ENCODE measurements at places on chromosomes 6 and 20.

DNA sequence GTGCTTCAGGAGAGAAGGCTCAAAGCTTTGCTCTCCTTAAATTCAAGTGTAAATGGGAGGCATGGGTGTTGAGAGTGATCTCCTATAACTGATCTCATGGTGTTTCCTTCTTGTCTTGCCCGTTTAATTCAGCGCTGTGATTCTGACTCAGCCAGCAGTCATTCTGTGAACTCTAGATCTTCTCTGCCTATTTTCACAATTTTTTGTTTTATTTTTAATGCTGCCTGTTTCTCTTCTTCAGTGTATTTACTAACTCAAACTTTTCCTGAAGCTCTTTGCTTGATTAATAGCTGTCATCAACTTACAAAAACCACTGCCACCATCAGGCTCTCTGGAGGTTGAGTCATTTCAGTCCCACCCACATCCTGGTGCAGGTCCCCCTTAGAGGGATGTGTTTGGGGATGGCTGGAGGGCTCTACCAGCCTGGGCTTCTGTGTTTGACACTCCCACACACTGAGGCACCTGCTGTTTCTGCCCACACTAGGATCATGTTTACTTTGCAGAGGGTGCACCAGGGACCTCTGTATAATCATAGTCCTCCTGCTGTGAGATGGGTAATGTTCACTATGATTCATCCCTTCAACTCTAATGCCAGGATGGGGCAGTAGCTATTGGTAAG is 94.0 kb downstream of the SHLD1 start:
- peak; percentile 1 for DNase-seq

- DNase-seq: no peak
Observed at GRCh38 chr6:50539447-50539846, 173.9 kb upstream of the TFAP2D start.

GRCh38 chr6:14996892-14997291 is 249.0 kb upstream of the JARID2 start:
- no peak for DNase-seq

- DNase-seq: no peak
Observed at GRCh38 chr6:156809034-156809433, 31.9 kb downstream of the ARID1B start.

DNA sequence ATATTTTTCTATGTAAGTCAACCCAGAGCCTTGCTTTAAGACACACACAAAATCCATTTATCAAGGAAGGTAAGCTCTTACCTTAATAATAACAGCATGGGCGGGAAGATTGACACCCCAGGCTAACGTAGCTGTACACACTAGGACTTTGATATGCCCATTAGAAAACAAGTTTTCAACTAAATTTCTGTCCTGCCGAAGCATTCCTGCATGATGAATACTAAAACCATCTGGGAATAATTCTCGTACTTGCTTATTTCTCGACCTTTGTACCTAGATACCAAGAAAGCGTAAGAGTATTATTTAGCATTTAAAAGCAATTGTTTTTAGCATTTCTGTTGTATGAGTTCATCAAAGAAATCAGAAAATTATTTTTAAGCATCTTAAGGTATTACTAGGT is 197.5 kb upstream of the SIM1 start:
- DNase-seq: no peak

GRCh38 chr6:42103216-42103615 is 39.2 kb downstream of the C6orf132 start:
- no peak for DNase-seq

- DNase-seq: peak; percentile 16
Observed at GRCh38 chr6:41846666-41847237, 48.4 kb downstream of the USP49 start.

- no peak for DNase-seq
Observed at GRCh38 chr6:40852779-40853373, 186.1 kb downstream of the UNC5CL start.

DNA sequence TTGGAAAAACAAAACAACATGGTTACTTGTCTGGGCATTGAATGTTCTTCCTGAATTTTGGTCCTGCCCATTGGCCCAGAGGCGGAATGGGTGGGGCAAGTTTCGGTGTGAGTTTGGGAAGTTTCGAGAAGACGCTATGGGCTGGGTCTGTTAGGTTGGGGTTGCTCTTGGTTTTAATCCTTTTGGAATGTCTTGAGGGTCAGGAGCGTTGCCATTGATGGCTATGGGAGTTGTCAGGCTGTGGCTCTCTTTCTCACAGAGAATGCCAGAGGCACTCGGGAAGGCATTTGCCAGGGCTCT is 135.0 kb downstream of the LRRC1 start:
- no peak for DNase-seq

DNA sequence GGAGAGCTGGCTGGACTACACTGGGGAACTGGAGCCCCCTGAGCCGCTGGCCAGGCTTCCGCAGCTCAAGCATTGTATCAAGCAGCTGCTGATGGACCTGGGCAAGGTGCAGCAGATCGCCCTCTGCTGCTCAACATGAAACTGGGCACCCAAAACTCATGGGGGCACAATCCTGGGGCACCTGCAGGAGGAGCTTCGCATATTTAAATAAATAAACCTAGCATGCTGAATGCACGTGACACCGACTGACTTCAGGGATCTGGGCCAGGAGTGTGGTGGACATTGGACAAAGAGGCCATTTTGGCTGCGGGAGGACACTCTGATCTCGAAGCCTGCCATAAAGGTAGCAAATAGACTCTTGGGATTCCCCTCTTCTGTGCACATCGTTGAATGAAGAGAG is 6.8 kb downstream of the SCAND1 start:
- no peak for DNase-seq

DNA sequence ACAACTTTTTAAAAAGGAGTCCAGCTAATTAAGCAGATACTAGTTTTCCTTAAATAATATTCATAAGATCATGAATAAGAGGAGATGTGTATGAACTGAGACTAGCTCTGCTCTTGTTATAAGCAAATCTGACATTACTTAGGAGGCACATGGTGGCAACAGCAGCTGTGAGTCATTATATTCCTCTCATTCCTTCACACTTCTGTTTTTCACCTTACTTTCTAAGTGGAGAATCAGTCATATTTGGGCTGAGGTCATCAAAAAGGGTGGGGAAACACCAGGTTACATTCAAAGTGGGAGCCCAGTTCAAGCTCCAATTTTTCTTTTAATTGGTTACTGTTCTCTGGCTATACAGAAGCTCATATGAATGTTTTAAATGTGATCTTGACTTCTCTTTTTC is 6.0 kb upstream of the RIPPLY2 start:
- no peak for DNase-seq

- no peak for DNase-seq
Observed at GRCh38 chr6:148461986-148462577, 119.4 kb downstream of the SASH1 start.

DNA sequence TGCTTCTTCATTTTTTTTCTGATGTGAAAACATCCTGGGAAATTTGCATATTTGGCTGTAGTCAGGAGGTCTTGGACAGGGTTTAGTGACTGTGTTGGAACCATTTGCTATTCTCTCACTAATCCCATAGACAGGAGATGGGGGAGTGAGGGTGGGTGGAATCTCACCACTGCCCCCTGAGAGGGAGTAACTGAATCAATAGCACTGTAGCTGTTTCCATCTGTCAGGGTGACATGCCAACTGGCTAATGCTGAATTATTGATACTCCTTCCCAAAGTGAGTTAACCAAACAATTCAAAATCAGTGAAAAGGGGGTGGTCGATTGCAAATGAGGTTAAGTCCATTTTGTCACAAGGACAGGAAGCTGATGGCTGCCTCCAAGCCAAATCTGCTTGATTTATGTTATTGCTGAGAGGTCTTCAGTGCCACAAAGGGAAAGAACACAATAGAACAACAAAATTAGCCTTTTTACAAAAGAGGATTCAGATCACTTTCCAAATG is 55.1 kb upstream of the B3GAT2 start:
- no peak for DNase-seq

DNA sequence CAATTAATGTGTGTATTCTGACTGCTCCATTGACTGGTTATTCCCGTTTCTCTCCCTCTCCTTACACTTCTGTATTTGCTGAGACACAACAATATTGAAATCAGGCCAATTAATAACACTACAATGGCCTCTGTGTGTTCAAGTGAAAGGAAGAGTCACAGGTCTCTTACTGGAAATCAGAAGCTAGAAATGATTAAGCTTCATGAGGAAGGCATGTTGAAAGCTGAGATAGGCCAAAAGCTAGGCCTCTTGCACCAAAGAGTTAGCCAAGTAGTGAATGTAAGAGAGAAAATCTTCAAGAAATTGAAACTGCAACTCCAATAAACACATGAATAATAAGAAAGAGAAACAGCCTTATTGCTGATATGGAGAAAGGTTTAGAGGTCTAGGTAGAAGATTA is 489.5 kb upstream of the CITED2 start:
- no peak for DNase-seq

- no peak for DNase-seq
Observed at GRCh38 chr6:23228439-23229024, 659.2 kb downstream of the HDGFL1 start.

GRCh38 chr20:62156592-62157386 is 13.2 kb downstream of the SS18L1 start:
- DNase-seq: no peak

DNA sequence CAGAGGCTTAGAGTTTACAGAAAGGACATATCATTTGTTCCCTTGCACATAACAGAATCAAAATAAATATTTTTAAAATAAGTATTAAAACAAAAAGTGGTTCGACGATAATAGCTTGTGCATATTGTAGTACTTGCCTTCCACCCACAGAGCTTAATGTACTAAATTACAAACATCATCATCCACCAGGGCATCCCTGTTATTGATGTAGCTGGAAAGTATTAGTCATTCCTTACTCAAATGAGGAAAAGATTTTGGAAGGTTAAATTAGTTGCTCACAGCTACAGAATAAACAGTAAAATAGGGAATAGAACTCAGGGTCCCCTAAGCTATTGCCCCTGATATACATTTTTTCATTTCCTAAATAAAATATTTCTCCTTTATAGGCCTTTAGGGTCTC is 150.3 kb downstream of the PTPRK start:
- DNase-seq: no peak

GRCh38 chr6:142842418-142843261 is 102.3 kb downstream of the HIVEP2 start:
- no peak for DNase-seq

DNA sequence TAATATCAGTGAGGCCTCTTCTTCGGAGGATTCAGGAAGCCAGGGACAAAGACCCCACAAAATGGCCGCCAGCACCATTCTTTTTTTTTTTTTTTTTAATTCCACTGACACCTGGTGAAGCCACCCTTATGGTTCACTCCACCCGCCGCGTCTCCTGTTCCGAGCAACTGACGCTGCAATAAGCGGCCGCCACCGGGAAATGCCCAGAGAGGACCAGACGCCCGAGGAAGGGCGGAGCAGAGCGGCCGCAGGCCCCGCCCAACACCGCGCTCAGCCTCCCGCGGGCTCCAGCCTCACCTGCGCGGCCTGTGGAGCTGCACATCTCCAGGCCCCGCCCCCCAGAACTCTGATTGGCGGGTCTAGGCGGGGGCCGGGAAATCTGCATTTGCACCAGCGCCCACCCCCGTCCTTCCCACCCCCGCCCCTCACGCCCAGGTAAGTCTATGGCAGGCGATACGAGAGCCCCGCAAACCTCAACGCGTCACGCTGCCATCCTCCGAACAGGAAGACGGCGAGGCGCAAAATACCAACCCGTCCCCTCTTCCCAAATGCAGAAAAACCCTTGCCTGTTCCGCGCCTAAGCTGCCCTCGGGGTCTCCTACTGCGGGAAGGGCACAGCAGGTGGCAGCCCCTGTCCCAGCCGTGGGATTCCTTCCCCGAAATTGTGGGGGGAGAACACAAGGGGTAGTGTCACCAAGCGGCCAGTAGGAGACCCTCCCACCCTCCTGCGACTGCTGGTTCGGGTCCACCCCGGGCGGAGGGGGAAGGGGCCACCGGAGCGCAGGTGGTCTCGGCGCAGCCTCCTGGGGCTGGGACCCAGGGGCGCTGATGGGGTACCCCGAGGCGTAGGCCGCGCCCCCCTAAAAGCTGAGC is 960 bp downstream of the ATP9A start:
- peak; percentile 8 for DNase-seq

DNA sequence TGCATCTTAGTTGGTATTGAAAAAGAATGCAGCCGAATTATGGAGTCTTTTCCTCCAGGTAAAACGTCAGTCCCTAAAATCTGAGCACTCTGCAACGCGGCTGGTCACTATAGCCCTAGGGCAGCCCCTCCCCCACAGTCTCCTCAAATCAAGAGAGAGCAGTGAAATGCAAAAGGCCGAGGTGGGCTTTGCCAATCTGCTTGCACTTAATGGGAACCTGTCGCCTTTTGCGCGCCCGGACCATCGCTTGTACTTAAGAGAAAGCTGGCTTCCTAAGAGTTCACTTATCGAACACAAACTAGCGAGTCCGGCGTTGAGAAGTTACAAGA is 447 bp downstream of the MCM3 start:
- DNase-seq: no peak
